ENCODE measurements at places on chromosomes 3 and 15. TPM values are rescaled to one million over a fixed set of nuclear protein-coding genes. Genes with fewer than 3 reads are reported as not detected.

The KBTBD8 gene
- 0.96 TPM for total RNA-seq

DNA sequence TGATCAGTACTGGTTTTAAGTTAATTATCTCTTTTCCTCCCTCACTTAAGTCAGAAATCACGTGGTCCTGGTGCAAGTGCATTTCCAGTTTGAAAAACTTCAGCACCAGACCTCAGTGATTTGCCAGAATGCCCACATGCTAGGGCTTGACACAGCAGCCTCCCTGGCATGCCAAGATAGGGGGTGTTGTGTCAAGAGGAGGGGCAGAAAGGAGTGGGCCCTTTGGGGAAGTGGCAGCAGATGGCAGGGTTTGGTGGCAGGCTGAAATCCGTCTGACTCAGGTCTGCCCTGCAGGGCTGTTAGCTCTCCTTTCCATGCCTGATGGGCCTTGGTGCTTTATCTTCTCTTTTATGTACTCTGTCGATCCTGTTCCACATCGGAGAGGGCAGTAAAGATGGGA lies 23.4 kb downstream of the PXK start:
- DNase-seq: no peak

GRCh38 chr15:70669006-70669602 lies 94.3 kb downstream of the UACA start:
- no peak for DNase-seq

The CHCHD4 gene
- total RNA-seq: 15.1 TPM

Measured in breast epithelium (tissue), 4 donors.